ENCODE measurements at places on chromosomes 5 and 9.

DNA sequence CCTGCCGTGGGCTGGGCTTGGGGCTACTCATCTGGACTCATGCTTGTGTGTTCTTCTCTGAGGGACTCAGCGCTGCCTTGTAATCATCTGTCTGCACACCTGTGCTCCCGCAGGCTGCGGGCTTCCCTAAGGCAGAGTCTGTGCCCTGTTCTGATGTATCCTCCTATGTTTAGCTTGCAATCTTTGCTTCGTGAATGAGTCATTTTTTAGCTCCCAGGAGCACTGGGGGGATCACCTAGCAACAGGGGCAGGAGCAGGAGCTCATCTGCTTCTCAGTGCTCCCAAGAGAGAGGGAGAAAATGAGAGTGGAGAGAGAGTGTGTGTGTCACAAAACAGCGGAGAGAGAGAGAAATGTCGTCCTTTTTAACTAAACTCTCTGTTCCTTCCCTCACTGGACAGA lies 202.4 kb upstream of the ZNF618 start:
- DNase-seq: no peak

GRCh38 chr9:88460587-88461332 lies 72.5 kb downstream of the SPIN1 start:
- DNase-seq: no peak

- DNase-seq: no peak
Observed at GRCh38 chr5:10653043-10653442, 89.2 kb downstream of the ANKRD33B start.

- DNase-seq: no peak
Observed at GRCh38 chr5:95043648-95044047, 241.2 kb downstream of the MCTP1 start.

DNA sequence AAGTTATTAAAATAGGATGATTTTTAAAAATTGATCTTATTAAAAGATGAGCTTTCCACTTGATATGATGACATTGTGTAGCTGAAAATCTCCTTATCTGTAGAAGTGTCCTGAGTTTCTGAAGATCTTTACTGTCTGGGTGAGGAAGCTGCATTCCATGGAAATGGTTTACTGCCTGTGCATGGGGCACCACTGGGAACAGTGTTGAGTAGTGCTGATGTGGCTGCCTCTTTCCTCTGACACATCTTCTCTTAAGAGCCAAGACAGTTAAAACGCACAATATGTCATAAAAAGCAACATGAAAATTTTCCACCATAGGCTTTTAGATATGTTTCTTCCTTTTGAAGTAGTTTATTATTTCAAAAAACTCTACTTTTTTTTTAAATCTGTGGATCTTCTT lies 24.6 kb downstream of the SECISBP2 start:
- DNase-seq: no peak

- DNase-seq: no peak
Observed at GRCh38 chr9:98906273-98907040, 37.2 kb upstream of the COL15A1 start.

DNA sequence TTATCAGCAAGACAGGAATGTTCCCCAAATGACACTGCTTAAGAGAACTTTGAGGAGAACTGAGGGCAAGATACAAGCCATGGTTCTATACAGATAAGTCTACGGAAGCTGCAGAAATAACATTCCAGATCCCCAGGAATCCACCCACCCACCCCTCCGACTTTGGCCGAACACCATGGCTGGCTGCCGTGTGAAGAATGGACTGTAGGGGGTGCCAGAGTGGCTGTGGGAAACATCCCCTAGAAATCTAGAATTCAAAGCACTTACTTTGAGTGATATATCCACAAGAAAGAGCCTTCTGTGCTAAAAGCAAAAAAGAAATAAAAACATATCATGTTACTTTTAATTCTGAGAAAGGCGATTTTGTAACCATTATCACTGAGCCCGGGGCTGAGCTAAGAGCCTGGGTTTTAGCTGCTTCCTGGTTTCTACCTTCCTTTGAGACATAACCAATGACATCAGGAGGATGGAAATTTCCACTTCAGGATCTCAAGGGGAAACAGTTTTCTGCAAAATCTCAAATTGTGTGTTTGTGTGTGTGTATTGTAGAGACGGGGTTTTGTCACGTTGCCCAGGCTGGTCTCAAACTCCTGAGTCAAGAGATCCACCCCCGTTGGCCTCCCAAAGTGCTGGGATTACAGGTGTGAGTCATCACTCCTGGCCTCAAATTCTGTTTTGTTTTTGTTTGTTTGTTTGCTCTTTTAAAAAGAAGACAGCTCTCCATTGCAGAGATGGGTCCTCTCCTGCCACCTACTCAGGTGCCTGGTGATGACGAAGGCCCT lies 36.4 kb downstream of the GGTA1 start:
- DNase-seq: no peak

GRCh38 chr9:114787781-114788498 lies 17.9 kb downstream of the TNFSF15 start:
- DNase-seq: no peak

DNA sequence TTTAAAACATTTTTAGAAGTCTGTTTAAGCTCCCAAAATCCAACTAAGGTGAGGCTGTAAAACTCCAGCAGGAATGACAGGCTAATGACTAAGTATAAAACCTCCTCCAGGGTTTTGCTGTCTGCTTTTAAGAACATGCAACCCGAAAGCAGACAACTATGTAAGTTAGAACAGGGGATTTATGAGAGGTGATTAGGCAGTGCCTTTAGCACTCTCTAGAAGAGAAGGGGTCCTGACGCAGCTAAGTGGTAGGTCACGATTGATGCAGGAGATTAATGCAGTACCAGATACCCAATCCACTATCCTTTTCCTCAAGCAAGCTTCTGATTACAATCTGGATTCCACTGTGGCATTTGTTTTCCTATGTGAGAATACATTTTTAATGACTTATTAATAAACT lies 25.9 kb downstream of the HOMER1 start:
- DNase-seq: no peak

DNA sequence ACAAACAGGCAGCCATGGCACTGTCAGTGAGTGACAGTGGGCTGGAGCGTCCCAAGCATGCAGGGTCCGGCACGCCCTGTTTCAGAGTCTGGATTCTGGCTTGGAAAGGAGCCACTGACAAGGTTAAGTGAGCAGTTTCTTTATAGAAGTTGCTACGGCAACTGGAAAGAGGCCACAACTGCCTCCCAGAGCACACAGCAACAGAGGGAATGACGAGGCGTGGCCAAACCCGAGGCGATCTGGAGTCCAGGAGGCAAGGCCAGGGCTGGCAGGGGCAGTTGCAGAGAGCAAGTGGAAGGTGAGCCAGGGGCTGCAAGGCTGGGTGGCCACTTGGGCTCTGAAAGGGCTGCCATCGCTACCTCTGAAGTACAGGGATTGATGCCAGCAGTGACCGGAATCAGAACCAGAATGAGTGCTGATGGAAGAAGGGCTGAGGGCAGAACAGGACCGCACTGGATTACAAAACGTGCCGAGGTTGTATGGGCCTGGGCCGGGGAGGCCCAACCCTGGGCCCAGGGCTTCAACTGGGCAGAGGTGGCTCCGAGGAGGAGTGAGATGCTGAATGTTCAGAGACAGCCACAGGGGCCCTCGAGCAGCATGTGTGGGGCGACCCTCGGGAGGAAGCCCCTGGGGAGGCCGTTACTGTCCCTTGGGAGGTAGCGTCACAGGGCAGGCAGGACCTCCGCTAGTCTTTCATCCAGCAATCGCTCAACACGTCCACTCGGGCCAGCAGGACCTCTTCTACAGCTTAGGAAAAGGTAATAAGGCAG lies 4.6 kb downstream of the MRPL41 start:
- no peak for DNase-seq

Measured in stimulated activated CD8-positive, alpha-beta memory T cell treated with anti-CD3 and anti-CD28 coated beads, Interleukin-7, amount 100 ng/mL, for 1 hour (primary cell).